ENCODE measurements at places on chromosomes 7 and 10.

GRCh38 chr10:48742891-48743860 is 58.5 kb downstream of the WDFY4 start:
- DNase-seq, result no peak

DNA sequence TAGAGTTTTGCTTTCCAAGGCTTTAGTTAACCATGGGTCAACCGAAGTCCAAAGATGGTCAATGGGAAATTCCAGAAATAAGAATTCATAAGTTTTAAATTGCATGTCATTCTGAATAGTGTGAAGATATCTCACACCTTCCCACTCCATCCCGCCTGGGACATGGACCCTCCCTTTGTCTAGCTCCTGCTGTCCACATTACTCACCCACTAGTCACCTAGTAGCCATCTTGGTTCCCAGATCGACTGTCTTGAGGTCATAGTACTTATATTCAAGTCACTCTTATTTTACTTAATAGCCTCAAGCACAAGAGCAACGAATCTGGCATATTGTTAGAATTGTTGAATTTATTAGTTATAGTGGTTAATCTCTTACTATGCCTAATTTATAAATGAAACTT is 366.6 kb downstream of the PRPF18 start:
- no peak for DNase-seq

- peak; percentile 90 for DNase-seq
Measured at GRCh38 chr10:93496322-93497041, at the start of gene CEP55. Gene CEP55 (plus strand): TSS chr10:93496612. CDS start chr10:93500052, 3,440 bp downstream.

DNA sequence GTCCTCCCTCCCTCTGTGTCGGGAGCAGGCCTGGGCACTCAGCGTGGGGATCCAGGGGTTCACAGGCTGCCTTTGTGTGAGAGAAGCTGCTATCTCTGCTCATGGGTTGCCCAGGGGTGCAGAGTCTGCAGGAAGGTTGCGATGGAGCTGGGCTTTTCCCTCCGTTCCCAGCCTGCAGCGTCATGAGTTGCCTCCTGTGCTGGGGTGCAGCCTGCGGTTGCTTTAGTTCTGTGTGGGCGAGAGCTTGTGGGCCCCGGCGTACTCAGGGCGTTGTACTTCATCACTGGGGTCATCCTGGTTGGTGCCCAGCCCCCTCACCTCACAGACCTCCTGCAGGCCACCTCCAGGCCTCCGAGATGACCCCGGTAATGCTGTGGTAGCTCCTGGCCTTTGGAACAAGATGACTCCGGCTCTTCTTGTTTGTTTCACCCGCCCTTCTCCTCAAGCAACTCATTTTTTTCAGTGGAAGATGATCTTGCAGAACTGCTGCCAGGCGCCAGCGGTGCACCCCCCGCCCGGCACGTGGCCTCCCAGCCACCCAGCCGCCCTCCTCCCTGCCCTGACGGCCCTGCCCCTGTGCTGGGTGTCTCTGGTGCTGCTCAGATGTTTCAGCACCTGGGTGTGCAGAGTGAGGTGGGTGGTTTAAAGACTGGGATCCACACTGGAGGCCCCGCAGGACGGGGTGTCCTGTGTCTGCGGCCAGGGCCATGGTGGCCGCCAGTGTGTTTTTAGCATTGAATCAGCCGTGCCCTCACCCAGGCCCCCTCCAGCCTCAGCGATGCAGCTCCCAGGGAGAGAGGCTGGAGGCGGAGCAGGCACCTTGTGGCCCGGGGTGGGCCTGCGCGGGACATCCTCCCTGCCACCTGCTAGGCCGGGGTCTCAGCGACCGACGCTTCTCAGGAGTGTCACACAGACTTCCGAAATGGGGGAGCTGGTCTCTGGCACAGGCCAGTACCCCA is 7.2 kb downstream of the AP5Z1 start:
- DNase-seq, result no peak

GRCh38 chr7:45221896-45222604 is 64.5 kb downstream of the RAMP3 start:
- DNase-seq, result no peak

DNA sequence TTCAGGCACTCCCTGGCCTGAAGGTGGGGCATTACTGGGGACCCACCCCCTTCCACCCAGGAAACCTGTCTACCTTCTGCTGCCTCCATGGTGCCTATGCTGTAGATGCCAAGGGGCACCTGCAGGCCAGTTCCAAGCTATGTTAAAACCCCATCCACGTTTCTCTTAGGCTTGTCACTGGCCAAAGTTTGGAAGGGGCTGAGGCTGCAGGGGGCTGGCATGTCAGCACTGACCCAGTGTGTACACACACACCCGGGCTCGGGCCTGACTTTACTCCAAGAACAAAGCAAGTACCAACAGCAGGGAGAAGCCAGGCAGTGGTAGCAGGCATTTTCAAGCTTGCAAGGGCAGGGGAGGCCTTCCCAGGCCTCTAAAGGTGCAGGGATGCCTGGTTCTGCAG is 53.8 kb upstream of the PCDH15 start:
- DNase-seq, result no peak

DNA sequence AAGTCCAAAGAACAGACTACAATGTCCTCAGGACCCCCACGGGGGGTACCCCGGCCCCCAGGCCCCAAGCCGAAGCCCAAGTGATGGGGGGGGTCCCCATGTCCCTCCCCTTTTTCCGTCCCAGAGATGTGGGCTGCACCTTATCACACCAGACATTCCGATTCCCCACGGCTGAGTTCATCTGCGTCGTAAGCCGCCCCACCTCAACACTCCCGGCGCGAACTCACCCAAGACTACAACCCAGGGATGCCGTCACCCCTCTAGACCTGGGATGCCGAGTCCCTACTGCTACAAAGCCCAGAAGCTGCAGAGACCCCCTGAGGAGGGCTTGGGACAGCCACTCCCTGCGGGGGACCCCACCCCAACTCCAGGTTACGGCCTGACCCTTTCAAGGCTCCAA is 14.5 kb downstream of the PDGFA start:
- no peak for DNase-seq

- DNase-seq, result no peak
Measured at GRCh38 chr10:78511324-78512204, 477.9 kb downstream of the RPS24 start.

DNA sequence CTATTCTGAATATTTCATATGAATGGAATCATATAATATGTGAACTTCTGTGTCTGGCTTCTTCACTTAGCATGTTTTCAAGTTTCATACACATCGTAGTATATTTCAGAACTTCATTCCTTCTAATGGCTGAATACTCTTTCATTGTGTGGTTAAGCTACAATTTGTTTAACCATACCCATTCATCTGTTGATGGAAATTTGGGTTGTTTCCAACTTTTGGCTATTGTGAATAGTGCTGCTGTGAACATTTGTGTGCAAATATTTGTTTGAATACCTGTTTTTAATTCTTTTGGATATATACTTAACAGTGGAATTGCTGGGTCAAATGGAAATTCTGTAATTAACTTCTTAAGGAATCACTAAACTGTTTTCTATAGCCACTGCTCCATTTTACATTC is 86.0 kb upstream of the MDFIC start:
- no peak for DNase-seq

DNA sequence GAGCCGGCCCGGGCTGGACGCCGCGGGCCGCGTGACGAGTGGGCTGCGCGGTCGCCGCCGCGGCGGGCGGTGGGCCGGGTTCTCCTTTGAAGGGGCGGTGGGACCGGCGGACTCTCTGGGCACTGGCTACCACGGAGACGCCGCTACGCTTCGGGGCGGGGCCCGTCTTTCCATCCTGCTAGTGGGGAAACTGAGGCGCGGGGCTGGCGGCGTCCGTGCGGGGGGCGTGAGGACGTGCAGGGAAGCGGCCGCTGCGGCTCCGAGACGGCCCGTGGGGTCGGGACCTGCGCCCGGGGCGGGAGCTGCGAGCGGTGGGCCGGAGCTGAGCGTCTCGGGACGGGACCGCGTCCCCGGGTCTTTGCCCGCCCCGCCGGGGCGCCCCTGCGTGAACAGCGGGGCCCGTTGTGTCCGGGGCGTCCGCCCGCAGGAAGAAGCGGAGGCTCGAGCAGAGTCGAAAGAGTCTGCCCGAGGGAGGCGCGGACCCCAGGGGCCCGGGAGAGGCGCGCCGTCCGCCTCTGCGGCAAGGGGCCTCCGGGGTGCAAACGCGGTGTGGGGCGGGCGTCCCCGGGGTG is 548 bp upstream of the BNIP3 start:
- DNase-seq, result no peak

DNA sequence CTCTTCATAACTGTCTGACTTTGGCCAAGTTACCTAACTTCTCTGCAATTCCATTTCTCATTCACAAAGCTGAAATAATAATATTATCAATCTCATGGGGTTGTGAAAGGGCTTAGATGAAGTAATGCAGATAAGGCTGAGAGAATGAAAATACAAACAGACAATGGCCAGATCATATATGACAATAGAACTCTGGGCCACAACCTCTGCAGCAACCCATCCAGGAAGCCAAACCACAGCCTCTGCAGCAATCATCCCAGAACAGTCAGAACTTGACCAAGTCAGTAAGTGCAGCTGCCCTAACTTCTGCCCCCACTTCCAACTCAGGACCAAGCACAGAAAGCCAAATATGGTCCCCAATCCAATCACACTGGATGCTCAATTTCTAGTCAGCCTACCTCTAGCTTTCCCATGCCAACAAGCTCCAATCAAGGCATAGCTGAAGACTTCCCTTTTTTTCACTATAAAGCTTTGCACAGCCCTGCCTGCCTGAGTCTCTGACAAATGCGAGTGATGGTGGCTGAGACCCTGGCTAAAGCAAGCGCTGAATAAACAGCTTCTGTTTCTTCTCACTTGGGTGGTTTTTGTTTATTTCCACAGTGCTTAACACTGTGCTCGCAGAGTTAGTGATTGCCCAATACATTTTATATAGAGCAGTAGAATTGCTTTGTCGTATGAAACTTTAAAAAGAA is 34.8 kb upstream of the TNPO3 start:
- DNase-seq, result no peak

DNA sequence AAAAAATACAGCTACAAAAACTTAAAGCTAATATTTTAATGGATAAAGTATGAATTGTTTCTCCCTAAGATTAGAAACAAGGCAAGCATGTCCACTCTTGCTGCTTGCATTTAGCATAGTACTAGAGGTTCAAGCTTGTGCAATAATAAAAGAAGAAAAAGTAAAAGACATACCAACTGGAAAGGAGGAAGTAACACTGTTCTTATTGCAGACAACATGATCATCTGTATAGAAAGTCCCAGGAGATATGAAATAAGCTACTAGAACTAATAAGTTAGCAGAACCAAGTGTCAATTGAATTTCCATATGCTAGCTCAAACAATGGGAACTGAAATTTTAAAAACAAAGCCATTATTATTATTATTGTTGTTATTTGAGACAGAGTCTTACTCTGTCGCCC is 20.0 kb upstream of the RABGEF1 start:
- no peak for DNase-seq

- DNase-seq, result no peak
Measured at GRCh38 chr7:91869661-91870060, 10.8 kb downstream of the MTERF1 start.

DNA sequence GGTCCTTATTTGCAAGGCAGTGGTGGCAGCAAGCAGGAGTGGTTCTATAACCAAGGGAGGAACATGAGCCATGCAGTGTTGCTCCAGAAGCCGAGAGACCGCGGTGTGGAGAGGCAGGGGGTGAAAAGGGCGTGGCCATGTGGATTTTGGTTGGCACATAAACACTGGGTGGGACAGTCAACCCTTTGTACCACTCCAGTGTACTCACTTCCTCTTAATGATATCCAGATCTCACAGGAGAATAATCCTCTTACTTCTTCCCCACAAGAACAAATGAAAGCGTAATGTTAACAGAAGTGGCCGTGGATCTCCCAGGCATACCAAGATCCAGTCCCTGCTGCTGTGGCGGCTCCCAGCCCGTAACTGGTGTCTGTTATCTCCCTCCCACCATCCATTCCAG is 42.4 kb downstream of the XRCC2 start:
- DNase-seq, result no peak

GRCh38 chr10:128036011-128036615 is 90.1 kb downstream of the MKI67 start:
- DNase-seq, result no peak

- DNase-seq, result peak; percentile 74
Measured at GRCh38 chr10:124744102-124745050, at the start of gene FAM53B. Gene FAM53B (minus strand): TSS chr10:124744378. CDS start chr10:124706713, 37,665 bp downstream.

GRCh38 chr7:12893292-12893691 is 205.9 kb downstream of the ARL4A start:
- DNase-seq, result no peak

GRCh38 chr7:70408891-70409290 is 723.1 kb upstream of the GALNT17 start:
- no peak for DNase-seq

DNA sequence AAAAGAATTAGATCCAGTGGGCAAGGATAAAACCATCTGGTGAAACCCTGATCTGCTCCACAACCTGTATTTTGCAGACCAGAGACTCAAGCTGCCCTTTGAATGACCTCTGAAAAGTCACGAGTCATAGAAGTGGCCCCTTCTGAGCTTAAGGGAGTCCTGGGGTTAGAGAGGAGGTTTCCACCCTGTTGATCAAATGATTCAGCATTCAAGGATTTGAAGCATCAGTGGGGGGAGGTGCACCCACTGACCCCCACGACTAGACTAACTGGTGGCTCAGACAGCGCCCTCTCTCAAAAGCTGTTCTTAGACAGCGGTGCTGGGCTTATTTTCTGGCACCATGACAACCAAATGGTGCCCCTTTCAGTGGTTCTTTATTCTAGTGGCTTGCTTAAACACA is 44.3 kb downstream of the PLCE1 start:
- no peak for DNase-seq

DNA sequence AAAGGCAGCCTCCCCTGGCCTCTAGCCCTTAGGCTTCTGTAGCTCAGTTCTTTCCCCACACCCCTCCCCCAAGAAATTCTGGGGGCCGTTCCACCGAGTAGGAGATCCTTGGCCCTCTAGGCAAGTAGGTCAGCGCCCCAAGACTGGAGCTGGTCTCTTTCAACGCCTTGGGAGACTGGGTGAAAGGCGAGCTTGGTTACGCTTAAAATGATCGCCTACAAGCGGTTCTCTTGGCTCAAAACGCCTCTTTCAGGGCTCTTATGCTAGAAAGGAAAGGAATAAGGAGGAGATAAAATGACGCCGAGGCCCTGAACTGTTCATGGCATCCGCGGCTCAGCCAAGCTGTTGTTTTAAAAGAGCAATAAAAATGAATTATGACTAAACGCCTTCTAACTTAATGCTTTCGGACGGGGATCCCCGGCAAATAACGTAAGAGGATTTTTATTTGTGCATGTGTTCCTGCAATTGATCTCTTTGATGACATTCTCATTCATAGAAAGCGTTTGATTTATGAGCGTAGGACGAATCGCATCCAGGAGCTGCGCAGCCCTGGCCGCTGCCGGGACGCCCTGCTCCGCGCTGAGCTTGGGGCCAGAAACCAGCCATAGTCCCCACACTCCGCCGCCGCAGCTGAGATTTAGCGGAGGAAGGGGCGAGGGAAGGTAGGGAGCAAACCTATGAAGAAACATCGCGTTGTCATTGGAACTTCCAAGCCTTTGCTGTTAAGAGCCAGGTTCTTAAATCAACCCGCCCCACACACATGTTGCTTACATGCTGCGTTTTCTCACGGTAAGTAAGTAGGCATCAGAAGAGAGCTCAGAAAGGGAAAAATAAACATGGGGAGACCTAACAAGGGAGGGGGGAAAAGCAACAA is 3.0 kb upstream of the HOXA1 start:
- DNase-seq, result no peak

- no peak for DNase-seq
Measured at GRCh38 chr7:137408126-137408525, 64.6 kb upstream of the PTN start.

GRCh38 chr7:128167791-128168666 is 73.0 kb upstream of the LEP start:
- no peak for DNase-seq

All from SK-N-DZ (cell line).